ENCODE measurements at places on chromosomes 2 and 18.

GRCh38 chr18:6363216-6363615 lies 51.5 kb downstream of the L3MBTL4 start:
- DNase-seq: no peak

DNA sequence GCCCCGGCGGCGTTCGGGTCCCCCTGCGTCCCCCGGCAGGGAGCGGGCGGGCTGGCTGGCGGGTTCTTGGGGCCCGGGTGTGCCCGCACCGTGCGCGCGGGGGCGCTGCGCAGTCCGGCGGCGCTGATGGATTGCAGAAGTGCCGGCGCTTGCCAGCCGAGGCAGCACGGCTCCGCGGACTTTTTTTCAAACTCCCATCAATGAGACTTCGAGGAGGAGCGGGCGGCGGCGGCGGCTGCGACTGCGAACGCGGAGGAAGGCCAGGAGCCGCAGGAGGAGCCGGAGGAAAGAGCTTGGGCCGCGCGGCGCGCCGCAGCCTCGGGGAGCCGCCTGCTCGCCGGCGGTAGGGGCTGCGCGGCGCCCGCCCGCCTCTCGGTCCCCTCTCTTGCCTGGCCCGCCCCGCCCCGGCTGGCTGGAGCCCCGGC lies at the start of gene GLI2:
Gene GLI2 (plus strand): TSS at position 123 of the 425 bp plus-strand sequence. CDS start 61,453 bp downstream, outside the sequence.
- peak; percentile 12 for DNase-seq

DNA sequence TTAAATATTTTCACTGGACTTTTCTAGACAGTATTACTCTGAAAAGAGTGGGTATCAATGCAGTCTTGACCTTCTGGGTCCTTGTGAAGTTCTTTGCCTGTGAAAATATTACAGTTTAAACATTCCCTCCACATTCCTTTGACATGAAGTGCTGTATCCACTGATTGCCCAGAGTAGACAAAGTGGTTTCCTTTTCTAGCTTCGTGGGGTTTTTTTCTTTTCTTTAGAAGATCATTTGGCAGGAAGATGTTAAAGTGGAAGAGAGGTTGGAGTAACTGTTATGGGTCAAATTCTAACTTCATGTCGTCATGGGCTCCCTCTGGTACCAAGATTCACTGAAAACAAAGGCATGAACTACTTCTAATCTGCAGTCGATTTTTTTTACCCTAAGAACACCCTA lies 496.9 kb downstream of the EPHA4 start:
- no peak for DNase-seq

- DNase-seq: no peak
Measured at GRCh38 chr2:221606424-221606823, 34.3 kb upstream of the EPHA4 start.

- no peak for DNase-seq
Measured at GRCh38 chr2:21118302-21118920, 5.4 kb upstream of the TDRD15 start.

DNA sequence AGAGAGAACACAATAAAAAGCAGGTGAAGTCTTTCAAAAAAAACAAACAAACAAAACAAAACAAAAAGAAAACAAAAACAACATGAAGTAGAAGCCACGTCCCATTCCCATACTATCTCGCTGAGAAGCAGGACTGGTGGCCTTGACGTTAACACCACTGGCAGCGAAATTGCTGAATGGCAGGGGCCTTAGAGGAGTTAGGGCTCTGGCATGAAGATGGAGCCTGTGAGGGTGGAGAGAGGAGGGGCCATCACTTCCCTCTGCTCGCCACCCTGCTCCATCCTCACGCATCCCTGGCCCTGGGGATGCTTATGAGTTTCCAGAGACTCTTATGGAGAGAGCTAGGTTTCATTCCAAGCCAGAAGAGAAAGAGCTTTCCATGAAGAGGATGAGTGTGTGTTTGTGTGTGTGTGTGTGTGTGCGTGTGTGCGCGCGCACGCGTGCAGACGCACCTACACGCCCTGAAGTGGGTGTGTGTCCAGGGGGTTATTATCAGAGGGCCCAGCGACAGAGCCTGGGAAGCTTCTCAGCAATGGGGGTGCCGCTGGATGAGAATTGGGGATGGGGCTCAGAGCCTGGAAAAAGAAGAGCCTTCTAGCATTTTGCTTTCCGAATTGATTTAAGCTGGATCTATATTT lies 20.4 kb upstream of the IMPA2 start:
- DNase-seq: no peak

DNA sequence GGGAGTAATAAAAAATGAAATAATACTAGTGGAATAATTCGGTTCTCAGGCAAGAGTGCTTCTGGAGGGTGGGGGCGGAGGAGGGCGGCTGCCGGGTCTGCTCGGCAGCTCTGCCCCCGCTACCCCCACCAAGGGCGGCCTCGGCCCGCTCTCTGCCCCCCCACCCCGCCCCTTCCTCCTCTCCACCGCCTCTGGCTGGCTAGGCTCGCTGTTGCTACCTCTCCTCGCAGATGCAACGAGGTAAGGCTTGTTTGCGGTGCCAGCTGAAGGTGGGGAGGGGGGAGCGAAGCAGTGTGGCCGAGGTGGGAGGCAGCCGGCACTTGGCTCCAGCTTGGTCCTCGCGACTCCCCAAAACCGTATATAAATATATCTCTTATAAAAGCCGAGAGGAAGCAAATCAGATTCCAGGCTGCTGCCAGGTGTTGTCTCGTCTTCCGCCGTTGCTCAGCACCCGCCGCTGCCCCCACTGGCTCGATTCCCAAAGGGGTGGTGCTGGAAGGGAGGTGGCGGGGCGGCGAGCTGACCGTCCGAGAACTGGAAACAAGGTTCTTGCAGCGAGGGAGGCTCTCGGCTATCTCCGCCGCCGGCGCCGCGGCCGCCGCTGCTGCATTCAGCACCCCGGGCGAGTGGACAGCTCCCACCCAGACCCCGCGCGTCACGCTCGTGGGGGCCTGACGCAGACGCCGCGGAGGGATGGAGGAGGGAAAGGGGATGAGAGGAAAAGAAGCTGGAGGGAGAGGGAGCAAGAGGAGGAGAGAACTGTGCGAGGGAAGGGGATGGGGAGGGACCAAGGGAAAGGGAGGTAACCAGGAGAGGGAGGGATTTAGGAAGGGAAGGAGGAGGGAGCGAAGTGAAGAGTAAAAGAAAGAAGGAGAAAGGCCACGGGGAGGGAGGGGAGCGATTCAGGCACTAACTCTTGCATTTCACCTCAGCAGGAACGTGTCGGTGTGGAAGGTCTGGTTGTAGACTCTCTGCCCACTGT lies at the start of gene MARCHF4:
Gene MARCHF4 (minus strand): TSS at position 763 of the 982 bp plus-strand sequence. CDS start 2,223 bp downstream, outside the sequence.
- DNase-seq: peak; percentile 57

DNA sequence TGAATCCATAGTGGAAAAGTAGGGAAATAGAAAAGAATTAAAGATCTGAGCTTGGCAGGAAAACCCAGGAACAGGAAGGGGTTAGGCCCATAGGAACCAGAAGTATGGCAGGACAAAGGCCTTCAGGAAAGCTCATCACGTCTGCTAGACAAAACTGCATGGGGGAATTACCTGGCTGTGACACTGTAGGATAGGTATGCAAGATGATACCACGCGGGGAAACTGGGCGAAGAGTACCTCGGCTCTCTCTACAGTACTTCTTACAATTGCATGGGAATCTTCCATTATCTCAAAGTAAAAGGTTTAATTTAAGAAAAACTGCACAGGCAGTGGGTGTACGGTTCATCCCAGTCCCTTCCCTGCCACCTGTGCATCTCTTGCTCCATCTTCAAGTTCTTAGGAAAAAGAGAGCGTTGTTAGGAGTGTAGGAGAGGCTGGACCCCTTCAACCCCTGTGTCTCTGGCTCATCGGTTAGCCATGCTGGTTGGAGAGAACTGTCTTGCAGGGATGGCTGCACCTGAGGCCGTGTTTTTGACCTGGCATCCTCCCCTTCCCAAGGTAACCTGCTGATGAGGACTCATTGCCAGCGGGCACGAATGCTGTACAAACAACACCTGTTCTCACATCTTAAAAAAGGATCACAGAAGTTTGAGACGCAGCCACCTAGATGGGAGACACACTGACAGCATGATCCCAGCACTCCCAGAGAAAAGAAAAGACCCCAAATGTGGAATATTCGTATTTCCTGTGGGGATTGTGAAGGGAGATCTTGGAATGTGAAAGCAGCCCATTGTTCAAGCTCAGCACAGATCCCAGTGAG lies 120.5 kb upstream of the COPS8 start:
- DNase-seq: no peak

DNA sequence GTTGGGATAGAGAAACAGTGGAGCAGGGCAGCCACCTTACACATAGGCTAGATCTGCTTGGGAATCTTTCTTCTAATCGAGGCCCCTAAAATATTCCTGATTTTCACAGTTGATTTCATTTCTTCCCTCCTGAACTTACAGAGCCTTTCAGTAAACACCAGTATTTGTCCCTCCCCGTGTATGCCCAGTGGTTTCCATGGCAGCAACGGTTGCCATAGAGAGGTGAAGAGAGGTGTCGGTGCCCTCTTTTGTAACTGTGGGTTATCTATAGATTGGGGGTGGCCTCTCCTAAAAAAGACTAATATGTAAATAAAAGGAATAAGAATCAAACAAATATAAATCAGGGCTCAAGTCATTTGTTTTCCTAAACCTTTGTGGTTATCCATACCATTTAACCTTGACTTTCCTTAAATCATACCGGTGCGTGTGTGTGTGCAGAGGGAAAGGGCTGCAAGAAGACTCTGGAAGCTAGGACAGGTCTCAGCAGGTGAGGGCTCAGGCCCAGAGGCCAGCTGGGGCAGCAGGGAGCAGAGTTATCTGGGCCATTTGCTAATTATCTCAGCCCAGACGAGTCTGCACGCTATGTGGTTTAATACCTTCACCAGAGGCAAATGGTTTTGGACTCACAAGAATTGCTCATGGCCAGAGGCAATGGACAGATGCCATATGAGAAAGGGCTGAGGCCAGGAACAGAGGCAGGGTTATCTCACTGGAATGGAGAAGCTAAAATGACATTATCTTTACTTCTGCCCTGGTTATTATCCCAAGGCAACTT lies 35.5 kb downstream of the LIPG start:
- no peak for DNase-seq

GRCh38 chr18:2927745-2928144 lies 80.9 kb downstream of the EMILIN2 start:
- DNase-seq: no peak

GRCh38 chr2:62204998-62205496 lies 9.1 kb downstream of the B3GNT2 start:
- no peak for DNase-seq

DNA sequence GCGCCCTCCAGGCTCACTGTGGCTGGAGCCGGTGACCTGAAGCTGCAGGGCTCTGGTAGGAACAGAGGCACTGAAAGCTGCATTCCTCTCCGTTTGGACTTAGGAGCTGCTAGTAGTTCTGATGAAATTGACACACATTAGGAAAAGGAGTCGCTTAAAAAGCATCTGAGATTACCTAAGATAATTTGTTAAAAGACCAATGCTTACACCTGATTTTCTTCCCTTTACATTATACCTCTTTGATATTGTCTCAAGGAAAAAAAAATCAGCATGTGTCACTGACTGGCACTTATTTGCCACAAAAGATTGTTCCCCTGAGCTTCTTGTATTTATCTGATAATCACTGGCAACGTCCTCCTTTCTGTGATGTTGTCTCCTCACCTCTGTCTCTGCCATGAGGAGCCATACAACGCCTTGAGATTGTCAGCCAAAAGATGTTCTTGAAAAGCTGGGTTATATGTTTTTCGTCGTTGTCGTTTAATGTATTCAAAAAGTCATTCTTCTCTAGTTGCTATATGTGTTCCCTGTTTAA lies 618 bp upstream of the CHN1 start:
- DNase-seq: no peak

GRCh38 chr2:7962161-7962560 lies 719.7 kb upstream of the ID2 start:
- no peak for DNase-seq

DNA sequence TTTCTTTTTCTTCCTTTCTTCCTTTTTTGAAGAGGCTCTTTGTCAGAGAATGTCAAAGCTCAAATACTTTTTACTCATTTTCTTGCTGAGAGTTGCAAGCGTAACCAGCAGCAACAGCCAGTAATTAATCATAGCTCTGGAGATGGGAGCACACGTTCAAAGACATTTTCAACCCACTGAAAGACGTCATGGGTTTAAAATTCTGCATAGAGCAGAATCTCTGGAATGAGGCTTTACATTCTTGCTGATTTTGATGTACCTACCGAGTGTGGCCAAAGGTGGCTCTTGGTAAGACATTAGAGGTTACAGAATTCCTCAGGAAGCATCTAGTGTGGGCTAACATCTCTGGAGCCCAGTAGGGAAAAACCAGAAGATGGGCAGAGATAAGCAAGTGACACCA lies 292.5 kb downstream of the MTX2 start:
- DNase-seq: no peak

DNA sequence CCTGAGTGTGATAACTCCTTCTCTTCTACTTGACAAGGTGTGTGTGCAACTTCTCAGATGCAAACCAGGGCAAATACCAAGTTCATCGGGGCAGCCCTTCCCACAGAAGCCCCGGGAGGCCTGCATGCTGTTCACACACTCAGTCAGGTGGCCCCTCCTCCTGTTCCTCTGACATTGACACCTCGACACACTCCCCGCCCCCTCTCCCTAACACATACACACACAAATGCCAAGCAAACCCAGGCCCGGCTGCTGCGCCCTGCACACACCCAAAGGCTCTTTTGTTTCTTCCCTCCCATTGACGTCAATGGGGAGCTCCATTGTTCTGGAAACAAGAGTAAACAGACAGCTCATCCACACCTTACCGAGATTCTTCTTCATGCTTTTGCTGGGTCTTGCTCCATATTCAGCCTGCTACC lies 1.7 kb upstream of the PER2 start:
- DNase-seq: no peak

GRCh38 chr2:28419443-28420270 lies 27.0 kb downstream of the FOSL2 start:
- DNase-seq: no peak

DNA sequence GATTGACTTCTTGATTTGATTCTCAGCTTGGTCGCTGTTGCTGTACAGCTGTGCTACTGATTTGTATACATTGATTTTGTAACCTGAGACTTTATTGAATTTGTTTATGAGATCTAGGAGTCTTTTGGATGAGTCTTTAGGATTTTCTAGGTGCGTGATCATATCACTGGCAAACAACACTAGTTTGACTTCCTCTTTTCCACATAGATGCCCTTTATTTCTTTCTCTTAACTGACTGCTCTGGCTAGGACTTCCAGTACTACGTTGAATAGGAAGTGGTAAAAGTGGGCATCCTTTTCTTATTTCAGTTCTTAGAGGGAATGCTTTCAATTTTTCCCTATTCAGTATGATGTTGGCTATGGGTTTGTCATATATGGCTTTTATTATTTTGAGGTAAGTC lies 101.3 kb downstream of the OSBPL1A start:
- no peak for DNase-seq

GRCh38 chr18:75156139-75156750 lies 52.7 kb downstream of the PTGR3 start:
- no peak for DNase-seq

- DNase-seq: no peak
Measured at GRCh38 chr2:88967844-88968243, 276.4 kb downstream of the RPIA start.

- DNase-seq: no peak
Measured at GRCh38 chr2:38671303-38671702, 5.4 kb downstream of the GALM start.

DNA sequence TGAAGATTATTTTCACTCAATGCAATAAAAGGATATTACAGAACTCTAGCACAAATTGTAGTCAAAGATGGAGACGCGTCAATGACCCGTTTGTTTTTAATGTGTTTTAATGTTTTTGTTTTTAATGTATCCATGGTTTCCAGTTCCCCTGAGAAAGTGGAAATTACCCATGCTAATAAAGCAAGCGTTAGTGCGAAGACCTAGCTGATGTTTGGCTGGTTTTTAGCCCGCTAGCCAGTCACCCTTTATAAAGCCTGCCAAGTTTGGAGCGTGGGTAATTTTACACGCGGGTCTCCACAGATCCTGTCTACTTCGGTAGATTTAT lies 430 bp upstream of the CHMP1B start:
- DNase-seq: no peak
